ENCODE measurements at places on chromosomes 2 and 18.

- no peak for DNase-seq
Measured at GRCh38 chr2:8779795-8780671, 57.4 kb downstream of the KIDINS220 start.

- no peak for DNase-seq
Measured at GRCh38 chr18:62379051-62379450, 53.9 kb downstream of the TNFRSF11A start.

- DNase-seq, result no peak
Measured at GRCh38 chr2:105896765-105897163, 152.1 kb downstream of the NCK2 start.

DNA sequence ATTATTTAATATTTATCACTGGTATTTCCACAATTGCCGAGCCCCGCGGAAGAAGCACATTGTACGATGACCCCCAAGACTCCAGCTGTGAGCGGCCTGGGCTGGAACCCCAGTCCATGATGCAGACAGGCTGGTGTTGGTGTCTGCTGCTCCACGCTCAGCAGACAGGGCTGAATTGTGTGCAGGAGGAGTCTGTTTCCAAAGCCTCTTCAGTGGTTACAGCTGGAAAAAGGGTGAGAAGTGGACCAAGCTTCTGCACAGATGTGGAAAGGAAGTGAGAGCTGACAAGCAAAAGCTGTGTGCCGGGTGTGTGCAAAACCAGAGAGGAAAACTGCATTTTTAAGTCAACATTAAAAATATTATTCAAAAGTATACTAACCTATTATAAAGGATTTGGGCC is 500.4 kb downstream of the GALR1 start:
- DNase-seq, result no peak

DNA sequence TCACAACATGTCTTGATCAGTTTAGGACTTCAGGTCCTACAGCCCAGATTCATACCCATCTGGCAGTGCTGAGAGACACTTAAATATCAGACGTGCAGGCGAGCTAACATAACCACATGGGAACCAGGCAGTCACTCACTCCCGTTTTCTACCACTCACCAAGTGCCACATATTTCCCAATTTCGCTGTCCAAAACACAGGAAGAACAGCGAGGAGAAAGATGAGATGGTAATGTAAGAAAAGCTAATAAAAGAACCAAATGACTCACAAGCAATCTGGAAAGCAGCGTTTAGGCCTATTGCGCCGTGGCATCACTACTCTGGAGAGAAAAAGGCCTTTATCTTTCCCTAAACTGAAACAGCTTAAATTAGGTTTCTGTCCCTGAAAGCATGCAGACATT is 647.8 kb upstream of the SLC39A10 start:
- no peak for DNase-seq

- no peak for DNase-seq
Measured at GRCh38 chr18:22674272-22674671, 256.6 kb upstream of the CTAGE1 start.

DNA sequence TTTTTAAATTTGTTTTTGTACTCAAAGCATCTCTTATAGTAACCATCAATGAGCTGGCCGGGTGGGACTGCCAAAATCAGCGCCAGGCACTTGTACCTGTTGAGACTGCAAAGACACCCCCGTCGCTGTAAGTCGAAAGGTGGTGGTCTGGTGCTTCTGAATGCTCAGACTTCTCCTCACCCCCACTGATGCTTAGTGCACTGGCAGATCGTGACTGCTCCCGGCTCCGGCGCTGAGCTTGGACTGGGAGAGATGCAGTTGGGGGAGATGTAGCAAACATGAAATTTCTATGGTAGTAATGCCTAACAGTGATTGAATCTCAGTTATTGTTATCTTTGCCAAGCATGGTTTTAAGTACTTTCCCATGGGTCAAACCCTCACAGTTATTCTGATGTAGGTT is 80.6 kb downstream of the RIF1 start:
- no peak for DNase-seq

GRCh38 chr18:44054514-44054913 is 626.2 kb upstream of the SETBP1 start:
- no peak for DNase-seq

DNA sequence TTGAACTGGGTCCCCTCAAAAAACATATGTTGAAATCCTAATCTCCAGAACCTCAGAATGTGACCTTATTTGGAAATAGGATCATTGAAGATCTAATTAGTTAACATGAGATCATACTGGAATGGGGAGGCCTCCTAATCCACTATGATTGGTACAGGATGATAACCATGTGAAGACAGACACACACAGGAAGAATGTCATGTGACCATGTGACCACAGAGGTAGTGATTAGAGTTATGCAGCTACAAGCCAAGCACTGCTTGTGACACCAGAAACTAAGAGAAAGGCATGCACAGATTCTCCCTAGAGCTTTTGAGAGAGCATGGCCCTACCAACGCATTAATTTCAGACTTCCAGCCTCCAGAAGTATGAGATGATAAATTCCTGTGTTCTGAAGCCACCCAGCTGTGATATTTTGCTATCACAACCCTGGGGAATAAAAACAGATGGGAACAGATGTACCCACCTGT is 47.0 kb upstream of the TGIF1 start:
- no peak for DNase-seq

All from stimulated activated naive CD4-positive, alpha-beta T cell treated with Interleukin-2 at 50 U/mL for 16 hours (primary cell).